ENCODE measurements at places on chromosomes 5 and 9.

- DNase-seq = no peak
Observed at GRCh38 chr5:76050134-76050533, 33.0 kb upstream of the SV2C start.

DNA sequence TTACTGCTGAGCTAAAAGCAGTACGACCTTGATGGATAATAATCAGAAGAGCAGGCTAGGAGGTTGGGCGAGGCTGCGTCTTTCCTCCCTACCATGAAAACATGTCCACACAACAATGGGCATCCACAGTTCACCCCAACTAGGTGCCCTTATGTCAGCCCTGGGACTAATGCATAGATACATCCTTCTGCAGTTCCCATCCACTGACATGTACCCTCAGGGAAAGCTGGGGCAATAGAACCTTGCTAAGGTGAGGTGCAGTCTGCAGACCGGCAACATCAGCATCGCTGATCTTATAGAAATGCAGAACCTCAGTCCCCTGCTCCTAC lies 697 bp upstream of the PRUNE2 start:
- no peak for DNase-seq

DNA sequence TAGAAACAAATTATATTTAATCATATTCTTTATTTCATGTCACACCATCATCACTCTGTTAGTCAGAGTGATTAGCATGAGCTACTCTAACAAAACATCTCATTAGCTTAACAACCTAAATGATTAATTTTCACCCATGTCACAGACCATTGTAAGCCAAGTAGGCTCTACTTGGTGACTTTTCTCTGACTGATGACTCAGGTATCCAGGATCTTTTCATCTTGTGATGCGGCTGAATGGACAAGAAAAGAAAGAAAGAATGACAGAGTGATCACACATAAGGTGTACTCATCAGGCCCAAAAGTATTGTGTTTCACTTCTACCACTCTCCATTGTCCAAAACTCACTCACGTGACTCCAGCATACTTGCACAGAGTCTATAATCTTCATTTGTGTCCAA lies 299.3 kb downstream of the ANXA1 start:
- no peak for DNase-seq

DNA sequence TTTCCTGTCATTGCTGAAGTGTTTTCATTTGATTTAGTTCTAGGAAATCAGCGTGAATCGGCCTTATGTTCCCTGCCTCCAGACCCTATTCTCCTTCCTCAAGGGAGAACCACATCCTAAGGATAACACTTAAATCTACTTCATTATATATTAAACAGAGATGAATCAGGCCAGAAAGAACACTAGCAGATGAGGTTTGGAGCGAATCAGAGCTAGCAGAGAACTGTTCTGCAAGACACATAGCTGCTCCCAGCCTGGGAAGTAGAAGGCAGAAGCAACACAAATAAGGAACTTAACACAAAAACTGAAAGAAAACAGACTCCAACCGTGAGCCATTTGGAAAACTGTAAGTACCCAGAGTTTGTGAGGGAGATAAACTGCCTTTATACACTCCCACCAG lies 718.2 kb downstream of the SEMA5A start:
- no peak for DNase-seq

GRCh38 chr9:18863791-18864190 lies 169.2 kb downstream of the SAXO1 start:
- peak; percentile 76 for DNase-seq

- peak; percentile 64 for DNase-seq
Observed at GRCh38 chr9:23590276-23591000, 235.6 kb downstream of the ELAVL2 start.

DNA sequence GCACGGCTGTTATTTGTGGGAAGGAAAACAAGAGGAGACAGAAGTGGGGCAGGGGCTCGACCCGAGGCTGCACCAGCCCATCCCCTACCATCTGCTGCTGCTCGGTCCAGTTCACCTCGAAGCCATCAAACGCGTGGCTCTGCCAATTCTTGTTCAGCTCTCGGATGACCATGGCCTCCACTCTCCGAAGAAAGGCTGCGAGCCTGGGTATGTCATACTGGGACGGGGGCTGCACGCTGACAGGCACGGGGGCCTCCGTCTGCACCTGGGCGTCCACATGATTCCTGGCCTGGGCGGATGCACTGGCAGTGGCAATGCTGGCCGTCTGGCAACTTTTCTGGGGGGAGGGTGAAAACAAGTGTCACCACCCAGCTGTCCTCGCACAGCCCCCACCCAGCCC lies 16.0 kb downstream of the DYNC2I2 start:
- no peak for DNase-seq

GRCh38 chr9:20199111-20199510 lies 410.3 kb upstream of the SLC24A2 start:
- no peak for DNase-seq

- peak; percentile 57 for DNase-seq
Observed at GRCh38 chr9:35903049-35903448, 3.0 kb upstream of the HRCT1 start.

GRCh38 chr9:4098031-4098430 lies 201.8 kb downstream of the GLIS3 start:
- no peak for DNase-seq

- no peak for DNase-seq
Observed at GRCh38 chr9:30075451-30076199, 2308.8 kb upstream of the ACO1 start.

- no peak for DNase-seq
Observed at GRCh38 chr9:14538526-14538925, 154.7 kb downstream of the ZDHHC21 start.

DNA sequence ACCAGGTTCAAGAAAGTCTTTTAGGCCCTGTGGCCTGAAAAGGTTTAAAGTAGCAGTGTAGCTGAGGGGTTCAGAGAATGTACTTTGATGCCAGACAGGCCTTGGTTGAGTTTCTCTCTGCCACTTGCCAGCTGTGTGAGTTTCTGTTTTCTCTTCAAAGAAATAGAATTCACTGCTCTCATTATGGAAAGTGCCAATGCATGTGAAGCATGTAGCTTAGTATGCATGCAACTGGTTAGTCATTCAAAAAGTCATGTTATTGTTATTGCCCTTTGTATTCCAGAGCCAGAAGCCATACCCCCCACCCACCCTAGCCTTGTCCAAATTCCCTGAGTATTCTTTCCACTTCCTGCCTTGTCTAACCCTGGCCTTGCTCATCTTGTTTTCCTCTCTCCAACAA lies 101.7 kb downstream of the ADRB2 start:
- no peak for DNase-seq

DNA sequence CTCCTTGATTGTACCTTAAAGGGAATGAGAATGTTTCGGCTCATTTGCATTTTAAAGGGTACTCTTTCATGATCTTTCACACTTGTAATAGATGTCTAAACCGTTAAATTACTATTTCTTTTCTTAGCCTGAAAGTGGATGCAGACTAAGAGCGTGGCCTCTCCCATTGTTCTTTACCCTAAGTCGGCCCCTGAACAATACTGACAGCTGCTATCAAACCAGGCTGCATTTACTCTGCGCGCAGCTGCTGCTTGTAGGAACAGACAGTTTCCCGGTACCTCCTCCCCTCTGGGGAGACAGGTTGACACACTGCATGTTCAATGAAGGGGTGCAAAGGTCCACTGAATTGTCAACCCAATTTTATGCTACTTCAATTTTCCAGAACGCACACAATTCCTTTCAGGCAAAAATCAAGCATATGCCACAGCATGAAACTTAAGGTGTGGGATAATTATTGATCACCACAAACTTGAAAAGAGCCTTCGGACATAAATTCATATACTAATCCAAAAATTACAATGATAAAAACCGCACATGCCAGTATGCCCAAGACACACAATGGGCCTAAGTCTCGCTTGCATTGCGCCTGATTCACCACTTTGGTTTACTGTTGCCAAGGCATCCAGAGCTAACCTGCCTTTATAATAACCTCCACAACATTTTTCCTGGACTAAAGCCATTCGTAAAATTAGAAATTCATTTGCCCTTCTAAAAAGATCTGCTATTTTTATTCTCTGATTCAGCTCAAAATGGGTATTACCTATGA lies 39.7 kb downstream of the TLE1 start:
- DNase-seq = no peak

DNA sequence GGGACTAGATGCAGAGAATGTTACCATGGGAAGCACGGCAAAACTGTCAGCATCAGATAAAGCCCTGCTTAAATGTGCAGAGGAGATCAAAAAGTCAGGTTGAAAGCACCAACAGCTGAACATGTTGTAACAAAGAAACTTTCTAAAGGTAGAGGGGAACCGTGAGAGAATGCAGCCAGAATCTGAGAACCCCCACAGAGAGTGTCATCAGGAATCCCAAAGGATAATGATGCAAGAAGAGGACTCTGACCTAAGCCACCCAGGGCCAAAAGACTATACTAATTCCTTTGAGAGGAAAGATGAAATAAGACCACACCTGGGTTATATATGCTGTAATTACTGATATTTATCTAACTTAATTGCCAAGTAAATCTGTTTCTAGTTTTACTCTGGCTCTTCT lies 116.6 kb downstream of the PCSK1 start:
- no peak for DNase-seq

- DNase-seq = no peak
Observed at GRCh38 chr9:136036050-136036449, 59.0 kb downstream of the NACC2 start.

DNA sequence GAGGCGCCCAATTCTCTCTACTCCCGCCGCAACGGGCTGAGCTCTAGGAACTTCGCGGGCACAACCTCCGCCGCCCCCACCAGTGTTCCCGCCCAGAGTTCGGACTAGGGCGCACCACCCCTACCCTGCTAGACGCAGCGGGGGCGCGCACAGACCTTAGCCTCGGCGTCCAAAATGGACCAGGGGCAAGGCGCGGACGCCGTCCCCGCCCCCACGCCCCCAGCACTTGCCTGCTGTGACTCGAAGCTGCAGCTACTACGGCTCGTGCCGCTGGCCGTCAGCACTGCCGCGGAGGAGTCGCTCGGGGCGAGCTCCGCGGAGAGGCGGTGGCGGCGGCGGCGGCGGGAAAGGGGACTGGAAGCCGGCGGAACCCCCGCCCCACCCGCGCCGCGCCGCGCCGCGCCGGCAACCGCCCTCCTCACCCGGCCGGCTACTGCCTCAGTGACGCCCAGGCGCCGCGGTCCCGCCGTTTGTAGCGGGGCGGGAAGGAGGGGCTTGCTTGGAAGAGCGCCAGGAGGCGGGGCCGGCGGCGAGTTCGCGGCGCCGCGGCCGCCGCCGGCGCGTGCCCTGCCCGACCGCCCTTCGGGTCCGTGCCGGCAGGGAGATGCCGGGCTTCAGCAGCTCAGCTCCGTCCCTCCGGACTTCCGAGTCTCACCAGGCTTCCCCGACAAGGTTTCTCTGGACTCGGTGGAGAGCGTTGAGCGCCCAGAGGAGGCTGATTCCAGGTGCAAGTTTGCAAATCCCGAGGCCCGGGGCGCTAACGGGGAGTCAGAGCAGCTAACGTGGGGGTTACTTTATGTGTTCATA lies 4.5 kb downstream of the ELAVL2 start:
- no peak for DNase-seq

DNA sequence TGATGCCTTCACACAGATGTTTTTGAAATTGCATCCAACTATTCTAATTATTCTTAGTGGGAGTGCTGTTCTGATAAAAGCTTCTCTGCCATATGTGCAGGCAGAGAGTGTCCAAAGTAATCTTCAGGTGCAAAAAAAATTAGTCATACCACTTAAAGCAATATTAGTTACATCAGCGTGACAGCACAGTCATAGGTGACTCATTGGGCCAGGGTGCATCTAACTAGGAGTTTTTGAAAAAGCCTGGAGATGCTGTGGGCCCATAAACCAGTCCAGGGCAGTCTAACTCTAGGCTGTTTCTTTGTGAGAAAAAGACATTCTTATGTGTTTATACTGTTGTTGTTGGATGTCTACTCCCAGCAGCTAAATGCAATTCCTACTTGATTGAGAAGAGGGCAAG lies 33.0 kb upstream of the C6 start:
- DNase-seq = no peak

- DNase-seq = no peak
Observed at GRCh38 chr9:123508048-123508447, 152.1 kb downstream of the CRB2 start.

DNA sequence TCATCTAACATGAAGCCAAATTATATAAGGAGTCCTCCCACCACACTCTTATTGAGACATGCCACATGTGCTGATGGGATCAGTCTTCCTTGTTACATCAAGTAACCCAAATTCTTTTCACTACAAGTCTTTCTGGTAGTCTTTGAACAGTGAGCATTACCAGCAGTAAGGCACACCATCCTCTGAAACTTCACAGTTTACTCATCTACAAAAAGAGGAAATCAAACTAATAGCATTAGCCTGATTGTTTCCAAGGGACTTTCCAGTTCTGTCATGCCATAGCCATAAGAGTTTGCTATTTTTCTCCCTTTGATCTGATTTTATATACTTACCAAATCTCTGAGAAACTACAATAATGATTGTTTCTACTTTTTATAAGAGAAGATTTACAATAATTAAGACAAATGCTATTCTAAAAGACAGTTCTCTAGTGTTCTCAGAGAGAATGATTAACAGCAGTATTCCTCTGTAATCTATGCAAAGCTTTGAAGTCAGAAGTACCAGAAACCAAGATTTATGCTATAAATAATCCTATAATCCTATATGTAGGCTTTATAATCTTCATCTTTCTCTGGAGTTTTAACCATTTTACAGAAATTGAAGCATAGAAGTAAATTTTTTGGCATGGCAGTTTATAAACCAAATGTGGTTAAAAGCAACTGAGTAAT lies 166.2 kb upstream of the ACO1 start:
- DNase-seq = no peak

GRCh38 chr9:77871483-77871882 lies 160.1 kb downstream of the GNAQ start:
- no peak for DNase-seq

- peak; percentile 63 for DNase-seq
Observed at GRCh38 chr9:129712634-129713401, 40.0 kb downstream of the PTGES start.

GRCh38 chr9:133260334-133261102 lies 14.5 kb downstream of the ABO start:
- DNase-seq = no peak

- DNase-seq = no peak
Observed at GRCh38 chr5:79022771-79023170, 37.7 kb upstream of the ARSB start.
